ENCODE measurements at places on chromosomes 16 and 17.

DNA sequence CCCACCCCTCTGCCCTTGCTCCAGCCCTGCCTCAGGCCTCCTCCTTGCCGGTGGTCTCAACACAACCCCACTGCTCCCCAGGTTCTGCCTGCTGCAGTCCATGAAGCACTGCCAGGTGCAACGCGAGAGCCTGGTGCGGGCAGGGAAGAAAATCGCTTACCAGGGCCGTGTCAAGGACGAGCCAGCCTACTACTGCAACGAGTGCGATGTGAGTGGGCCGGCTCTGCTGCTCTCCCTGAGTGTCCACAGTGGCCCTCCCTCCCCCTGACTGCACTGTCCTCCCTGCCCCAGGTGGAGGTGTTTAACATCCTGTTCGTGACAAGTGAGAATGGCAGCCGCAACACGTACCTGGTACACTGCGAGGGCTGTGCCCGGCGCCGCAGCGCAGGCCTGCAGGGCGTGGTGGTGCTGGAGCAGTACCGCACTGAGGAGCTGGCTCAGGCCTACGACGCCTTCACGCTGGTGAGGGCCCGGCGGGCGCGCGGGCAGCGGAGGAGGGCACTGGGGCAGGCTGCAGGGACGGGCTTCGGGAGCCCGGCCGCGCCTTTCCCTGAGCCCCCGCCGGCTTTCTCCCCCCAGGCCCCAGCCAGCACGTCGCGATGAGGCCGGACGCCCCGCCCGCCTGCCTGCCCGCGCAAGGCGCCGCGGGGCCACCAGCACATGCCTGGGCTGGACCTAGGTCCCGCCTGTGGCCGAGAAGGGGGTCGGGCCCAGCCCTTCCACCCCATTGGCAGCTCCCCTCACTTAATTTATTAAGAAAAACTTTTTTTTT, 1.8 kb upstream of the TMEM88 start:
- no peak for DNase-seq

GRCh38 chr17:27526604-27527002, 70.4 kb downstream of the KSR1 start:
- no peak for DNase-seq

- DNase-seq = peak; percentile 14
Measured at GRCh38 chr16:85245307-85246172, 133.3 kb upstream of the CIBAR2 start.

DNA sequence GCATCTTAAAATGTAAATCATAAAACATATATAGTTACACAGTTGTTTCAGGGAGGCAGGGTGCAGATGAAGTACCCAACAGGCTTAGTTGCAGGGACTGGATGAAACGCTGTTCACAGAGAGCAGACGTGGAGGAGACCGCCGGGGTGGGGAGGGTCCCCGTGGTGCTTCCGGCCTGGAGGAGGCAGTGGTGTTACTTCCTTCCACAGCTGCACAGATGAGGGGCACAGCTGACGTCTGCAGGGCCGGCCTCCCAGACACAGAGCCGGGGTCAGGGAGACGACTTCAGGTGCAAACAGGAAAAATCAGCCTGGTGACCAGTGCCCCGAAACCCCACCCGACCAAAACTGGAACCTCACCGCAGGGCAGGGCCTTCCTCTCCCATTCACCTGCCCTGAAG, 17.1 kb downstream of the SPIRE2 start:
- no peak for DNase-seq

DNA sequence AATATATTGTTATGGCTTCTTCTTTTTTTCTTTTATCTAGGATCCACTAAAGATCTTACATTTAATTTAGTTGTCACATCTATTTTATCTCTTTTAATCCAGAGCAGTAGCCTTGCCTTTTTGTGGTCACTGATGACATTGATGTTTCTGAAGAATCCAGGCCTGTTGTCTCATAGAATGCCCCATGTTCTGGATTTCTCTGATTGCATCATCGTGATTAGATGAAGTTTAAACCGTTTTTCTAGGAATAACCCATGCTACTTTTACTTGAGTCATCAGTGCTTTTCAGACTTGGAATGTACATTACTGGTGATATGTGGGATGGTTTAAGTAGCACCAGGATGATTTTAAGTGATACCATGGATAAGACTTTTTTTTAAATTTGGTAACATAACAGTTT, 106.4 kb upstream of the CES5A start:
- no peak for DNase-seq

GRCh38 chr17:61076621-61077031, 323.0 kb upstream of the TBX2 start:
- no peak for DNase-seq

DNA sequence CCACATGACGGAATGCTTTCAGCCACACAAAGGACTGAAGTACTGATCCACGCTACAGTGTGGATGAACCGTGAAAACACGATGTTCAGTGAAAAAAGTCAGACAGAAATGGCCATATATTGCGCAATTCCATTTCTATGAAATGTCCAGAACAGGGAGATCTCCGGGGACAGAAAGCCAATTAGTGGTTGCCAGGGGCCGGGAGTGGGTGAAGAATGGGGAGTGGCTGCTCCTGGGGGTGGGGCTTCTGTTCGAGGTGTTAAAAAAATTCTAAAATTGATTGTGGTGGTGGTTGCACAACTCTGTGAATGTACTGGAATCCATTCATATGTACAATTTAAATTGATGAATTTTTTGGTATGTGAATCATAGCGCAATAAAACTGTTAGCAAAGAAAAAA, 154.8 kb upstream of the HSBP1 start:
- no peak for DNase-seq

GRCh38 chr16:13402601-13403000, 501.2 kb downstream of the SHISA9 start:
- no peak for DNase-seq

- DNase-seq = no peak
Measured at GRCh38 chr17:27486741-27487140, 30.5 kb downstream of the KSR1 start.

GRCh38 chr16:65353183-65353582, 231.3 kb upstream of the CDH11 start:
- no peak for DNase-seq

- no peak for DNase-seq
Measured at GRCh38 chr16:77723108-77723514, 797 bp downstream of the NUDT7 start.

DNA sequence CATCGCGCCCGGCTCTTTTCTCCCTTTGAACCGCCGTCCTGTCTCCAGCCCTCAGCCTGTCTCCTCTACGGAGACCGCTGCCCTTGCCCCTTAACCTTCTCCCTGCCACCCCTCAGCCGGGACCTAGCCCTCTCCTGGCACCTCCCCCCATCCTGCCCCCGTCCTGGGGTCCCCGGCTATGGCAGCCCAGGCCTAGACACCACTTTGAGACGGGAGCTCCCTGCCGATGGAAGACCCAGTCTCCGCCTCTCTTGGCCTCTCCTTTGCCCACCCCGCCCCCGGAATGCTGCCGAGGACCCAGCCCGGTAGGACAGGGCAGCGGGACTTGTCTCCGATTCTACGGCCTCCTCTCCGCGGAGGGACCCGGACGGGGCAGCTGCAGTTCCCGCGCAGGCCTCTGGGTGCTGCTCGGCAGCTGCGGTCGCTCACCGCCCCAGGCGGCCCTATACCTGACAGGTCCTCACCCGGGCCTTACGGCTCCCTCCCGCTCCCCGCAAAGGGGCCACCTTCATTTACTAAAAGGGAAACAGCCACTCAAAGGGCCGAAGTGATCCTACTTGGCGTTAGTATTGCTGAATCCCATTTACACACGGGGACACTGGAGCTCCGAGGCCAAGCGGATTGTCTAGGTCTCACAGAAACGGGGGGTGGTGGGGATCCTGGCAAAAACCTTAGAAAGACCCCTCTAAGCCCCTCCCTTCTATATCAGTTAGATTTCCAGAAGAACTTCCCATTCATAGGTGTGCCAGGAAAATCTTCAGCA, 32.6 kb upstream of the TAC4 start:
- DNase-seq = peak; percentile 64

DNA sequence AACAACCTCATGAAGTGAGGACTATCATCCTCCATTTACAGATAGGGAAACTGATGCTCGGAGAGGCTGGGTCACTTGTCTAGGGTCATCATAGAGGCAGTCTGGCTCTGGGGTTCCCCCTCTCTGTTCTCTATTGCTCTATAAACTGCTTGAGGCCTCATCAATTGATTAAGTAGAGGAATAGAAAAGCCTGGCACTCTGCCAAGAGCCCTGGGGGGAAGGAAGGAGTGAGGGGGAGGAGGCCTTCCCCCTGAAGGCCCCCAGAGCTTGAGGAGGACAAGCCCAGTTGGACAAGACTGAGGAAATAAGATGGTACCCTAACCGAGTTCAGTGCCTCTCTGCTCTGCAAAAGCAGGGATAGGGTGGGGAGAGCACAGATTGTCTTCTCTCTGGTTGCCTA, 21.0 kb downstream of the SDK2 start:
- no peak for DNase-seq

- DNase-seq = no peak
Measured at GRCh38 chr16:66379571-66379941, 13.1 kb downstream of the CDH5 start.

DNA sequence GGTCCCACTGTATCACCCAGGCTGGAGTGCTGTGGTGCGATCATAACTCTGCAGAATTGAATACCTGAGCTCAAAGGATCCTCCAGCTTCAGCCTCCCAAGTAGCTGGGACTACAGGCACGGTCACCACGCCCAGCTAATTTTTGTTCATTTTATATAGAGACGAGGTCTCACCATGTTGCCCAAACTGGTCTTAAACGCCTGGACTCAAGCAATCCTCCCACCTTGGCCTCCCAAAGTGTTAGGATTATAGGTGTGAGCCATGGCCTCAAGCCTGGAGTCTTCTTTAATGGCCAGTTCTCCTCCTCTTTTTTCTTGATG, 484 bp downstream of the CD300LB start:
- DNase-seq = no peak

Data from activated naive CD4-positive, alpha-beta T cell (primary cell).